ENCODE measurements at places on chromosomes 2 and 18. TPM values are rescaled to one million over a fixed set of nuclear protein-coding genes. Genes with fewer than 3 reads are reported as not detected.

- peaks cover 25% of the 10 kb centered on the region for H3K4me1 ChIP-seq
- no peak for DNase-seq
- no peaks in the 10 kb centered on the region for H3K27me3 ChIP-seq
- H3K36me3 ChIP-seq, result peaks cover 55% of the 10 kb centered on the region
- H3K27ac ChIP-seq, result peak overlapping the region; percentile 17
Observed at GRCh38 chr18:3256693-3257626, 5.0 kb upstream of the MYL12B start.

GRCh38 chr2:1054399-1054798 is 103.8 kb downstream of the SNTG2 start:
- H3K27me3 ChIP-seq, result no peaks in the 10 kb centered on the region
- no peak for DNase-seq
- H3K4me3 ChIP-seq, result no peak overlapping the region
- no peaks in the 10 kb centered on the region for H3K36me3 ChIP-seq
- no peaks in the 10 kb centered on the region for H3K4me1 ChIP-seq
- H3K27ac ChIP-seq, result no peak overlapping the region

DNA sequence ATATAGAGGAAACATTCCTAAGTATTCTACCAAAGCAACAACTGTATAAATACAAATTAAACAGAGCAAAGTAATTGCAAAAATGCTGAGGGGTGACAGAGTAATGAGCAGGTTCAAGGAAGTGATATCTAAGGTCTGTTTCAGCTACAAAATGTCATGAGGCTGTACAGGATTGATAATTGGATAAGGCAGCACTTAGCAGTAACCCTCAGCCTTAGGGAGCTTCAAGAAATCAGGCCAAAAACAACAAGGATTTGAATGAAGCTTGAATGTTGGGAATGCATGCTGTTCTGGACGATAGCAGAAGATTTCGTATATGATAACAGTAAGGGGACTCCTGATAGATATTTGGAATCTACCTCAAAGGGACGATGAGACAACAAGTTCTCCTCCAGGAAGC is 142.0 kb upstream of the MMADHC start:
- H3K4me3 ChIP-seq, result no peak overlapping the region
- H3K27ac ChIP-seq, result no peak overlapping the region
- H3K27me3 ChIP-seq, result no peaks in the 10 kb centered on the region
- peaks cover 4% of the 10 kb centered on the region for H3K4me1 ChIP-seq
- no peaks in the 10 kb centered on the region for H3K36me3 ChIP-seq
- DNase-seq, result no peak

DNA sequence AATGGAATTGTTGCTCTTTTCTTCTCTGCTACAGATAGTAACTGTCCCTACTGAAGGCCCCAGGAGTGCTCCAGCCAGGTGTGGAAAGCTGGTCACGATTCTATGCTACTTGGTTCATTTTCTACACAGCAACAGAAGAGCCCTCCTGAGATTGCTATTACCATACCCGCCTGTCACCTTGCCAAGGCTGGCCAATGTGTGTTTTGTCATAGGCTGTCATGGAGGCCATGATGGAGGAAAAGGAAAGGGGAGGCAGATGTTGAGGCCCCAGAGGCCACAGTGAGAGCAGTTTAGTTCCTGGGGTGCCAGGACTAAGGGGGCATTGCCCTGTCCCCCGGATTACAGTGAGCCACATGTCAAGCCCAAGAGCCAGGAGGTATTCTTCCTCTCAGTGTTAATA is 952 bp downstream of the ELMOD3 start:
- no peak overlapping the region for H3K27ac ChIP-seq
- H3K4me3 ChIP-seq, result peak overlapping the region; percentile 60
- no peaks in the 10 kb centered on the region for H3K27me3 ChIP-seq
- H3K4me1 ChIP-seq, result peaks cover 45% of the 10 kb centered on the region
- no peak for DNase-seq

- H3K4me3 ChIP-seq, result no peak overlapping the region
- no peak overlapping the region for H3K27ac ChIP-seq
- H3K4me1 ChIP-seq, result no peaks in the 10 kb centered on the region
- DNase-seq, result no peak
- no peaks in the 10 kb centered on the region for H3K27me3 ChIP-seq
Observed at GRCh38 chr18:22040533-22040932, 128.9 kb upstream of the GATA6 start.

DNA sequence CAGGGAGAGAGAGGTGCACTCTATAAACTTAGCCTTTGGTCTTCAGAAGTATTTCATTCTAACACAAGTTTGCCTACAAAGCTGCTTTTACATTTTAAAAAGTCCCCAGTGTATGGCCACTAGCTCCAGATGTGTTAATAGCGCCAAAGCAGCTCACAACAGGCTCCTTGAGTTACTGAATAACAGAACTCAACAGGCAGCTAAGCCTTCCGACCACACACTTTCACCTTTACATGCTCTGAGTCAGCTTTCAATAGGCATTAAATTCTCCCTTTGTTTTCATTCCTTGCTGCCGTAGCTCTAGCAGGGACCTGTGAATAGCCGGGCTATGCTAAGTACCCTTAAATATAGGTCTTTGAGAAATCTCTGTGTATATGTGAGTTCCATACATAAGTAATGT is 262.8 kb upstream of the PARD3B start:
- no peak overlapping the region for H3K4me3 ChIP-seq
- no peak for DNase-seq
- no peak overlapping the region for H3K27ac ChIP-seq
- no peaks in the 10 kb centered on the region for H3K36me3 ChIP-seq
- peaks cover 6% of the 10 kb centered on the region for H3K27me3 ChIP-seq

DNA sequence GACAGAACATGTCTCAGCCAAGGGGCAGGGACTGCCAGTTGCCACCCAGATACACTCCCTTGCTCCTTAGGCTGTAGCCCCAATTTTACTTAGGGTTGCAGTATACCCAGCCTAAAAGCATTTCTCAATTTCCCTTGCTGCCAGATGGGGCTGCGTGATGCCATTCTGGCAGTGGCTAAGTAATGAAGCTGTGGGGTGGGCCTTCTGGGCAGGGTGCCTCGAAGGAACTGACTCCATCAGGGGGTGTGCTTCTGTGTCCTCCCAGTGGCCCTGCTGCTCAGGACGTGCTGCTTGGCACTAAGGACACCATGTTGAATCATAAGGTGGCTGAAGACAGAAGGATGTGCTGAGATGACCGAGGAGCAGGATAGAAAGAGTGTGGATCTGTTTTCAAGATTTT is 74.2 kb downstream of the VWA3B start:
- H3K27ac ChIP-seq, result no peak overlapping the region
- no peak for DNase-seq
- H3K4me3 ChIP-seq, result no peak overlapping the region
- no peaks in the 10 kb centered on the region for H3K36me3 ChIP-seq
- H3K4me1 ChIP-seq, result peaks cover 19% of the 10 kb centered on the region

DNA sequence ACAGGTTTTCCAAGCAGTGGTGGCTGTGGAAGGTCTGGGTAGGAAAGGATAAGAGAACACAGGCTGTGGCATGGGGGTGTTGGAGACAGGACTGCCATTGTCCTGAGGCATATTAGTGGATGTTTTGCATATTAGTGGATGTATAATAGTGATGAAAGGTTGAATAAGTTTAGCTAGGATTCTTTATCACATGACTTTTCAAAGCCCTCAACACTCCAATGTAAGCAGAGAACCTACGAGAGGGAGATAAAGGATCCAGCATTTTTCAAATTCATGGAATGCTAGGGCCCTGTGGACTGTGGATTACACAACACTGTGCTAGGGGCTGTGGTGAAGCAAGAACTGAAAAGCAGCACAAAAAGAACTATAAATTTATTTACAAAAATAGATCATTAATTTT is 63.2 kb downstream of the POLE4 start:
- no peaks in the 10 kb centered on the region for H3K4me1 ChIP-seq
- no peak for DNase-seq
- no peaks in the 10 kb centered on the region for H3K27me3 ChIP-seq
- H3K27ac ChIP-seq, result no peak overlapping the region

DNA sequence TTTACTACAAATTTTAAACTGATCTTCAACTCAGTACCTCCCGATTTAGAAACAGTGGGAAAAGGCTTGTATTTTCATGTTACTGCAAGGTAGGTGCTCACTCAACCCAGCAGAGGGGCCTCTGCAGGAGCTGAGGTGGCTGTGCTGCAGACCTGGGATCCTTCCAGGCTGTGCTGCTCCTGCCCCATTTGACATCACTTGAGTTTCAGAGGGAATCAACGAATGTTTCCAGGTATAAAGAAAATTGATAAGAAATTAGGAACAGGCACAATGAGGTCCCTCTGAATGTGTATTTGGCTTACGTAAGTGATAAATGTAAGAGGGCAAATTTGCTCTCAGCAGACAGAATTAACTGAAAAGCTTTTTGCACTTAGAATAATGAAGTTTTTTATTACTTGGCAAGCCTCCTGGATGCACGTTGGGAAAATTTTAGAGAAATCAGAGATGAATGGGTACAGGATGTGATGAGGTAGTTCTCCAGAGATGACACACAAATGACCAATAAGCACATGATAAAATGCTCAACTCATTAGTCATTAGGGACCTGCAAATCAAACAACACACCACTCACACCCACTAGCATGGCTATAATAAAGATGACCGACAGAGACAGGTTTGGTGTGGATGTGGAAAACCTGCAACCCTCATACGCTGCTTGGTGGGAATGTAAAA is 114.0 kb downstream of the NOL10 start:
- no peaks in the 10 kb centered on the region for H3K27me3 ChIP-seq
- no peak overlapping the region for H3K4me3 ChIP-seq
- H3K27ac ChIP-seq, result no peak overlapping the region

DNA sequence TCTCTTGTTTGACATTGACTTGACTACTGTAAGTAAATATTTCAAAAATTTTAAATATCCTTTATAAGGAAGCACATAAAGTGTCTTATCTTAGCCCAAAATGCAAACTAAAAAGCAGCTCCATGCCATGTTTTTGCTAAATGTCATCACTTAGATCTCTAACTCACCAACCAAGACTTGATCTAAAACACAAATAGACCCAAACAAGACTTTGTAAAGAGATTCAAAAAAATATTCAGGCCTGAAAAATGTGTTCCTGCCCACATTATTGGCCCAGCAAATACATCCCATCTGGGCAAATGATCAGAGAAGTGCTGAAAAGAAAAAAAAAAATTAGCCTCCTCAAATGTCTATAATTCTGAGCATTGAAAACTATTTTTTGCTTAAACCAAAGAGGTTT is 187.6 kb downstream of the MREG start:
- no peaks in the 10 kb centered on the region for H3K36me3 ChIP-seq
- DNase-seq, result no peak
- no peak overlapping the region for H3K27ac ChIP-seq
- H3K4me3 ChIP-seq, result no peak overlapping the region
- peaks cover 4% of the 10 kb centered on the region for H3K4me1 ChIP-seq

- no peaks in the 10 kb centered on the region for H3K27me3 ChIP-seq
- H3K4me3 ChIP-seq, result no peak overlapping the region
- H3K27ac ChIP-seq, result peak overlapping the region; percentile 61
- H3K36me3 ChIP-seq, result peaks cover 14% of the 10 kb centered on the region
Observed at GRCh38 chr2:9983401-9984216, 32.1 kb downstream of the GRHL1 start.

Gene SERPINB10
- 1.0 TPM for total RNA-seq

Gene IL36A
- total RNA-seq, result not detected

Gene ATOH8
- 30.3 TPM for total RNA-seq

Gene UGT1A9
- not detected for total RNA-seq

Gene TUBA3E
- total RNA-seq, result not detected

Data from suprapubic skin (tissue), 4 donors.